ENCODE measurements at places on chromosomes 13 and 19.

DNA sequence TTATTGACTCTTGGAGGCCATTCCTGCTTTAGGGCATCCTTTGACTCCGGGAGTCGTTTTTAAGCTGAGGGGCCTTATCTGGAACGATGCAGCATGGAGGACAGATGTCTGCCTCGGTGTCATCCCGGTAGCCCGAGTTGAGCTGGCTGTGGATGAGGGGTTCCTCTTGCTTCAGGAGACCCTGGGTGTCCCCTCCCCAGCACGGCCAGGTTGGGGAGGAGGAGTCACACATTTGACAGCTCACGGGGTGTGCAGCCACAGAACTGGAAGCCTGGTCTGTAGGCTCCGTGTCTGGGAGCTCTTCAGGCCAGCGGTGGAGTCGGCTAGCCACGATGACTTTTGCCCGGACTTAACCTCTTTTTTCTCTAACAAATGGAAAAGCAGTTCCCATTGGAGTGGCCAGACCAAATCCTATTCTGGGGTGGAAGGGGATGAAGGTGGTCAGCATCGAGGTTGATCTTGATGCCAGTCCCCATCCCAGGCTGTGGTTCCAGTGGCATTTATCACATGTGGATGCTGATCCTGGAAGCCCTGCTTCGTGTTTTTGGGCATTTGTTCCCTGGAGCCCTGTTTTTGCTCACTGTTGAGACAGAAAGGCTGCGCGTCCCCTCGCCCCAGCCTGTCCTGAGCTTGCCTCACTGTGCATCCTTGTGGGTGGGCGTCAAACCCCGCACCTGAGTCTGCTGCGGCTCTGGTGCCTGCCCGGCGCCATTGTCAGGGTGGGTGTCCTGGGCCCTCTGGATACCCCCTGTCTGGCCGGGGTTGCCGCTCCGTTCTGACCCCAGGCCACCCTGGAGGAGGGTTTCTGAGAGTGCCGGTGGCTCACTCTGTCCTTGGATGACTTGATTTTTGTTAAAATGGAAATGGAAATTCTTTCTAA, 12.0 kb downstream of the TFDP1 start:
- no peak for DNase-seq

DNA sequence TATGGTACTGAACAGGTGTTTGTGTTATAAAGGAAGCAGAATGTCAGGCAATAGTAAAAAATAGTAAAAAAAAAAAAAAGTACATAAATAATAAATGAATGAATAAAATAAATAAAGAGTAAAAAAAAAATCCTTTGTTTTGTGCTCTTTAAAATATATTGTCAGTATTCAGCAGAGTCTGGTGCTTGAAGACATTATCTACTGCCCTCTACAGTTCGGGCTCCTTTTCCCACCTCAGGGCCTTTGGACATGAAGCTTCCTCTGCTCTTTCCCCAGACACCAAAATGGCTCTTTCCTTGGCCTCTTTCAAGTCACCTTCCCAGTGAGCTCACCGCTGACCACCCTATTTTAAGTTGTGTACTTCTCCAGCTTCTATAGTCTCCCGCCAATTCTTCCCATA, 137.5 kb downstream of the TNFRSF19 start:
- DNase-seq, result no peak

DNA sequence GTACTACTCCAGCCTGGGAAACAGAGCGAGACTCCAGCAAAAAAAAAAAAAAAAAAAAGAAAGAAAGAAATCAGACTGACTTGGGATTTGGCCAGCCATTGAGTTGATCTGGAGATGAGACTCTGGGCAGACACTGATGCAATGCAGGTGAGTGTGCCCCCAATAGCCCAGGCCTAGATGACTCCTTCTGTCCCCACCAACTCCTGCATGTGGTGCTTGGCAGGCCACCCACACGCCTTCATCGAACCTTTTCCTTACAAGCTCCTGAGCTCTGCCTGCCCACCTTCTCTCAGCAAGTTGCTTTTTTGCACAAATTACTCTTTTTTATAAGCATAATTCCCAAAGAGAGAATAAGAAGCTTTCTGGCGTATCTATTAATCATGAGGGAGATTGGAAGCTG, 97.9 kb upstream of the MBNL2 start:
- DNase-seq, result no peak

GRCh38 chr13:27770809-27771208, 21.5 kb upstream of the GSX1 start:
- no peak for DNase-seq

GRCh38 chr13:112959701-112960542, 9.1 kb upstream of the MCF2L start:
- no peak for DNase-seq

- no peak for DNase-seq
Observed at GRCh38 chr19:42115705-42116104, 16.5 kb downstream of the POU2F2 start.

DNA sequence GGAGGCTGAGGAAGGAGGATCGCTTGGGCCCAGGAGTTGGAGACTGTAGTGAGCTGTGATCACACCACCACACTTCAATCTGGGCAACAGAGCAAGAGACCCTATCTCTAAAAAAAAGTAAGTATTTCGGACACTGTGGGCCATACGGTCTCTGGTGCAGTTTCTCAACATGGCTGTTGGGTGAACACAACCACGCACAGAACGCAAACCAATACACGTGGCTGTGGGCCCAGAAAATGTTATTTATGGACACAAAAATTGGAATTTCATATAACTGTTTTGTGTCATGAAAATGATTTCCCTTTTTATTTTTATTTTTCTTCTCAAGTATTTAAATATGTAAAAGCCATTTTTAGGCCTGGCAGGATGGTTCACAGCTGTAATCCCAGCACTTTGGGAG, 19.5 kb downstream of the LDLR start:
- no peak for DNase-seq

DNA sequence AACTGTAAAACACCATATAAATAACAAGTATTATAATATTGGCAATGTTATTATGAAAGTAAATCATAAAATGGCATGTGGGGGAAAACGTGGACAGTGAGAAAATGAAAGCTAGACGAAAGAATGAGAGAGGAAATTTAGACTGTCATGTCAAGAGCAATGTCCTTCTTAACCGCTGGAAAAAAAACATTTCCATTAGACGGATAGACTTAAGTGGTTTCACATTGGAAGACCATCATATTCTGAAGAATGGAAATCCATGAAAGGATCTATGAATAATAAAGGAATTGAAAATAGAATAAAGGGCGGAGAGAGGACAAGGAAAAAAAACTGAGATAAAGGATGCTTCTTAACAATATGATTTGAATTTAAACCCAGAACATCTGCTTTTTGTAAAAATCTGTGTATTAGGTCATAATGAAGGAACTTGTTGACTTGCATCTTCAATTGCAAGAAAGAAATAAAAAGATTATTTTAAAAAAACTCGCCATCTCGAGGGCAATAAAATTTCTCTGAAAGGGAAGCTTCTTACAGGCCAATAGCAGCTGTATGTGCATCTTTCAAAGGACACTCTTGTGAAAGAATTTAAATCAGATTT, 90.6 kb downstream of the SPRY2 start:
- DNase-seq, result no peak

GRCh38 chr13:111278258-111278657, 42.2 kb upstream of the TEX29 start:
- DNase-seq, result no peak

DNA sequence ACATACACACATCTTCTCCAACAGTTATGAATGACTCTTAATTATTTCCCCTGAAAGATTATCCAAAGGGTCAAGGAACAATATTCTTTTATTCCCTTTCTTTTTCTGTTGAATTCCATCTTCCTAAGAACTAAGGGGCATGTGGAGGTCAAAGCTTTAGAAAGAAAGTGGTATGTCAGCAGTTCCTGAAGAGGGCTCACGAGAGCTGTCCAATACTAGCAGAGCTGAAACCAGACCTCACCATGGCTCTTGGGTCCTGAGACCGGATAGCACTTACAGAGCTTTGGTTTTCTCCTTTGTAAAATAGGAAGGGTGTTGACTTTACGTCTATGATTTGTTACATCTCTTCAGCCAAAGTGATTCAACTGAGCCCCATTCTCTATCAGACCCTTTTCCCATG, 109.8 kb upstream of the FREM2 start:
- no peak for DNase-seq

Data from hematopoietic multipotent progenitor cell treated with erythropoietin and hydrocortisone succinate and interleukin-3 and kit ligand, for 15 days (in vitro differentiated cells).